ENCODE measurements at places on chromosomes 2 and 18.

DNA sequence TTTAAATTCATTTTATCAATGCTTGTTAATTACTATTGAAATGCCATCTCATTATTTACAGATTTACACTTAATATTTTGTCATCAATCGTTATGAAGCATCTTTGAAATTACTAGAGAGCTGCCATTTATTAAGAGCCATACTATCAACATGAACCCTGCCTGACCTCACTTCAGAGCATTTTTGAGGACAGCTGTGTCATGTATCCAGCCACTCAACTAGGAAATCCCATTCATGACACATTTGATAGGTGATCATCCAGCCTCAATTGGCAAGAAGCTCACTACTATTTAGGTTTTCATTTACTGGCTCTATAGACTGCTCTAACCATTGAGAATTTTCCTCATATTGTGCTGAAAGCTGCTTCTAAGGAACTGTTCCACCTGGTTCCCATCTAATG lies 40.6 kb upstream of the TLK1 start:
- no peak for DNase-seq

GRCh38 chr18:44186001-44186400 lies 494.7 kb upstream of the SETBP1 start:
- DNase-seq = peak; percentile 23

- peak; percentile 63 for DNase-seq
These were observed 284.1 kb downstream of the TRIB2 start for GRCh38 chr2:13000664-13001363.

DNA sequence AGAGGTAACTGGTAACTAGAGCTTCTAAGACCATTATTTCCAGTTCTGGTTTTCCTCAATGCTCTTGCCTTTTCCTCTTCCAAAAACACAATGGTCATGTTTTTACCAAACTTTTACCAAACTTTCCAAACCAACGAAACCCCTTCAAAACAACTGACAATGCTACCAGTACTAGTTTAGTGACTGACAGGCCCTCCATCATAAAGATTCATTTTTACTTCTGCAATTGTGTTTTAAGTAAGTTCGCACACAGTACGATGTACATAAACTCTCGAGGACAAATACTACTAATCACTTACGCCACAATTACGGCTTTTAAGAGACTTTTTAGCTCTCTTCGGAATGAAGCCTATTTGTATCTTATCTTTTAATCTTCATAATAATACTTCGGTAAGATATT lies 900 bp downstream of the C18orf32 start:
- peak; percentile 25 for DNase-seq

GRCh38 chr2:218236829-218237228 lies 19.8 kb downstream of the ARPC2 start:
- no peak for DNase-seq

DNA sequence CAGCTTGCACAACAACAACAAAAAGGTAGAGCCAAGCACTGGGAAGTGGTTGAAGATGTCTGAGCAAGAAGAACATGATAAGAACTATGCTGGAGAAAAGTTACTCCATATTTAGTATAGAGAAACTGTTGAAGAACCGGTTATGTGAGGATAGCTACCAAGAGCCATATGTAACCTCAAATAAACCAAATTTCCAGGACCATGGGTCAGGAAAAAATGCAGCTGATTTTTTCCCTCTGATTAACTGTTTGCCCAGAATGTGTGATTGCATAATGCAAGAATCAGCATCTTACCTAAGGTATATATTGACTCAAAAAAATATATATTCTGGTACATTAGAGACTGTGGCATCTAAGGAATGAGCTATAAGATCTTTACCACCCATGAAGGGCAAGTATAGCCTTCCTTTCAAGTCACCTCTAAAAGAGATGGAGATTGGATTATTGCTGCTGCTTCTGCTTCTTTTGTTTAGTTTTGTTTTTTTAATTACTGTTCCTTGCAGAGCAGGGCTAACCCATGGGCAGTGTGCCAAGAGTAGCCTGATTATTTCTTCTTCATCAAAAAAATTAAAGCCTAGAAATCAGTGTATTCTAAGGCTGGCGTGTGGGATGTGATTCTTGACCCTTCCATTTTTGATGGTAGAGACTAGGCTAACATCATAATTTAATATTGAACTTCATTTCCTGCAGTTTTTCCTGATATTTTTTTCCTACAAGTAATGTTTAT lies 76.9 kb upstream of the MAP3K20 start:
- DNase-seq = no peak

DNA sequence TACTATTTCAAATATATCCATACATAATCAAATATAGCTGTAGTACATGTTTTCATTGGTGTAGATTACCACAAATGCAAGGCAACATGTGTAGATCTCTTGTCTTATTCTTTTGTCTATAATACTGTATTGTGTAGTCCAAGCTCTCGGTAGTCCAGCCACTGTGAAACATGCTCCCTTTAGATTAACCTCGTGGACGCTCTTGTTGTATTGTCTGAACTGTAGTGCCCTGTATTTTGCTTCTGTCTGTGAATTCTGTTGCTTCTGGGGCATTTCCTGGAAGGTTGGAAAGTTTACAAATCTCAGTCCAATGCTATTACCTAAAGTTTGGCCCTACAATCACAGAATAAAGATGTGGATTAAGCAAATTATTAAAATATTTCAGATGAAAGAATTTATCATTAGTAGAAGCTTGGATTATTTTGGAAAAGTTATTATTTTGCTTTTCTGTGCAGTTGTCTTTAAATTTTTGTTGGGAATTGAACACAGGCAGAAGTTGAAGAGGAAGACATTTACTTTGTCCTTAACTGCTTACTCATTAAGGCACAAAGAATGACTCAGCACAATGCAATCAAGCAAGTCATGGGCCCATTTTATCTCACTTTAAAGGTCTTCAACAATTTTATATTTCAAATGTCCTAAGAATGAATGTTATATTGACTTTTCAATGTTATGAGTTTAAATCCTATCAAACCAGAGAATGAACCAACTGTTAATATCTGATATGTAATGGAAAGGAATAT lies 103.4 kb upstream of the CAVIN2 start:
- DNase-seq = peak; percentile 59

GRCh38 chr2:43174368-43174916 lies 52.0 kb downstream of the ZFP36L2 start:
- peak; percentile 35 for DNase-seq

- DNase-seq = peak; percentile 37
These were observed 4.6 kb upstream of the SDC1 start for GRCh38 chr2:20229322-20230113.

- no peak for DNase-seq
These were observed 135.4 kb upstream of the ITGB6 start for GRCh38 chr2:160335441-160335840.

GRCh38 chr2:42897358-42897757 lies 105.0 kb upstream of the HAAO start:
- no peak for DNase-seq

- DNase-seq = no peak
These were observed 2.1 kb downstream of the RHBDD1 start for GRCh38 chr2:226837787-226838603.

- no peak for DNase-seq
These were observed 150.6 kb upstream of the EPC2 start for GRCh38 chr2:148493822-148494563.

GRCh38 chr18:76604935-76605240 lies 109.8 kb upstream of the ZNF516 start:
- peak; percentile 56 for DNase-seq

- peak; percentile 22 for DNase-seq
These were observed 441 bp downstream of the MPHOSPH10 start for GRCh38 chr2:71130905-71131244.

GRCh38 chr2:197894751-197895274 lies 90.4 kb downstream of the PLCL1 start:
- DNase-seq = no peak

DNA sequence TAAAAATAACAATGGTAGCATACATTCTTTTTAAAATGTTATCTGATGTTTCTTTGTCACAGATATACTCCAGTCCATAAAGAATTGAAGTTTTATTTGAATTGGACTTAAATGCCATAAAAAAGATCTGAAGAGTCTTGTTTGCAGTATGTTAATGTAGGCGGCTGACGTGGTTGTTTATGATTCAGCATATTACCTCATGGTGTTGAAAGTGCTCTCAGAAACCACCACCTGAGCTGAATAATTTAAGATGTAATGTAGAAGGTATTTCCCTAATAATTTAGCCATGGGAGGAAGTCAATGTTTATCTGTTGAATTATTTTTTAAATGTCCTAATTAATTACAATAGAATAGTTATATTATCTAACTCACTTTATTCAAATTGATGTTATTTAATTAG lies 58.6 kb upstream of the CHN1 start:
- peak; percentile 22 for DNase-seq

DNA sequence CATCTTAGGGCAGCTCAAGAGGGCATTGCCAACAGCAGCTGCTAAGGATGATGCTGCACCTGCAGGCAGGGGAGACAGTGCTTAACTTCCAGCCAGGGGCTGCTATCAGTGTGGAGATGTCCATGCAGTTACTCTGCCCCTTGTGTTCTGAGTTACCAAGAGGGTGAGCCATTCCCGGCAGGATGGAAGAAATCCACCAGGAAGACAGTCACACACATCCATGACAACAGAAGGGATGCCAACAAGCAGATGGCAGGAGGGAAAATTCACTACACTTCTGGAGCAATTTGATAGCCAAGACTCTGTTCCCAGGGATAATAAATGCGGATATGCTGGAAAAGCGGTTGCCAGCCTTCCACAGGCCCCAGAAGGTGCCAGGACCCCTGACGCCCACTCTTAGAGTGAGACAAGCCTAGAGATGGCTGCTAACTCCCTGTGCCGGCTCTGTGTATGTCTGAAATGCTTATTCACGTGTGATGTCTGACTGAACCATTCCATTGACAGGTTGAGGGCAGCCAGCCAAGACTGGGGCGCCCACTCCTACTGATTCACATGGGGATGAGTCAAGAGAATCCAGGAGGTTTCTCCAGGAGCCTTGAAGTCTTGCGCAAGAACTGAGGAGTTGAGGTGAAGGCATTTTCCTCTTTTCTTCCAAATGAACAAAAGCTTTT lies 24.5 kb downstream of the LOXHD1 start:
- no peak for DNase-seq

DNA sequence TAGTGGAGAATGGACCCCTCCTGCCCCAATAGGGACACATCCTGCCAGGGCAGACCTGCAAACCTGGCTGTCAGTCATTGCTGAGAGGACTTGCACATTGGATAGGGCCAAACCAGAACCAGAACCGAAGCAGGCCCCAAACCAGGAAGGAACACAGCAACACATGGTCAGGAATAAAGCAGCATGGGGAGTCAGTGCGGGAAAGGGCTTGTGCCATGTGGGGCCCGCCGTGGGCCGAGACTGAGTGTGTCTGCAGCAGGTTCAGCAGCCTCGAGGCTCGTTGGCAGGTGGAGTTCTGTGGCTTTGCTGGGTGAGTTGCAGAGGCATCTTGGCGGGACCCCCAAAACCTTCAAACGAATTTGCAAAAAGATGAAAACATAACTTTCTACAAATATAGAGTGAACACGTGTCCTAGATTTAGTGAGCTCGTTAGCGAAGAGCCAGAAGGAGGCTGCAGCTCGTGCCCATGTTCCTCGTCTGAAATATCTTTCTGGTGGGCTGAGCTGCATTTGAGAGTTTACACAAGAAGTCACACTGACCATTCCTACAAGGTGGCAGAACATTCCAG lies 44.9 kb upstream of the LDLRAD4 start:
- no peak for DNase-seq

DNA sequence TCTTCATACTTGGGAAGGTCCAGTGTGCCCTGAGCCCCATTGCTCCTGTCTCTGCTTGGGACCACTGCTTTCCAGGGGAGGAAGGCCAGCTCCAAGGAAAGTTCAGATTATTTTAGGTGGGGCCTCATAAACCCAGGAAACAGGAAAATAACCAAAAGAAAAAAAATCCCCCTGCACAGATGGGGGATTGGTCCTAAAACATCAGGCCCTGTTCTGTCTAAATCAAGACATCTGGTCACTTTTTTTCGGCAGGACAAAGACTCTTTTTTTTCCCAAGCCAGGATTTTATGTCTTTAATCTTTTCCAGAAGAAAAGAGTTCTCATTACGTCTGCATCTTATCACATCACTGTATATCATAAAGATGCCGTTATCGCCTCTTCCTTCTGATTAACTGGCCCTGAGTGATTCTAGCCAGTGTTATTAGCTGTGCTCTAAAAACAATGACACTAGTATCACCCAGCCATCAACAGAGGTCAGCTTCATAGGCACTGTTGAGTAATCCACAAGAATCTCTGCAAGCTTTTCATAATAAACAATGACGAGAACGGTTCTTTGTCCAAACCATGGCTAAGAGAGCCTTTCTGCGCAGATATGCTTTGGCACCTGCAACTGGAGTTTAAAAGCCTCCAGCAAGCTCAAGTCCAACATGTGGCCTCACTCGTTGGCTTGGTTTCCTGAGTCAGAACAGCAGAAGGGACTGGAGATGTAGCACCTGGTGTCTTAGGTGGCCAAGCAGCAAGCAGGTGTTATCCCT lies 138.2 kb downstream of the VAPA start:
- peak; percentile 83 for DNase-seq

Measured in cardiac fibroblast (primary cell).